ENCODE measurements at places on chromosomes 5 and 9. TPM values are rescaled to one million over a fixed set of nuclear protein-coding genes. Genes with fewer than 3 reads are reported as not detected.

The SLC34A3 gene
- total RNA-seq: not detected

The LYSMD3 gene
- total RNA-seq: 14.7 TPM

- no peak for DNase-seq
These were observed 52.3 kb downstream of the NTNG2 start for GRCh38 chr9:132214027-132214622.

DNA sequence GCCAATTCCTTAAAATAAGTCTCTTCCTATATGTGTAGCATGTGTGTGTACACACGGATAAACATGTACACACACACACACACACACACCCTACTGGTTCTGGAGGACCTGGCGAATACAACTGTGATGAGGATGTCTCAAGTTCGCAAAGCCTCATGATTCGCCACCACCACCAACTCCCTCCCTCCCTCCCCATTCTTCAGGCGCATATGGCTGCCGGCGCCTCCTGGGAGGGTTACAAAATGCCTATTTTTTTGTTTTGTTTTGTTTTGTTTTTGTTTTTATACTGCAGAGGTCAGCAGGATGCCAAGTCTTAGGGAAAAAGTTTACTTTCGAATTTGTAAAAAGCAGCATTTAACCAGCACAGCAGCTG lies 88.0 kb downstream of the DAP start:
- DNase-seq: no peak

GRCh38 chr9:38388283-38389223 lies 3.9 kb upstream of the ALDH1B1 start:
- no peak for DNase-seq

GRCh38 chr5:111127453-111128195 lies 35.5 kb downstream of the WDR36 start:
- no peak for DNase-seq

DNA sequence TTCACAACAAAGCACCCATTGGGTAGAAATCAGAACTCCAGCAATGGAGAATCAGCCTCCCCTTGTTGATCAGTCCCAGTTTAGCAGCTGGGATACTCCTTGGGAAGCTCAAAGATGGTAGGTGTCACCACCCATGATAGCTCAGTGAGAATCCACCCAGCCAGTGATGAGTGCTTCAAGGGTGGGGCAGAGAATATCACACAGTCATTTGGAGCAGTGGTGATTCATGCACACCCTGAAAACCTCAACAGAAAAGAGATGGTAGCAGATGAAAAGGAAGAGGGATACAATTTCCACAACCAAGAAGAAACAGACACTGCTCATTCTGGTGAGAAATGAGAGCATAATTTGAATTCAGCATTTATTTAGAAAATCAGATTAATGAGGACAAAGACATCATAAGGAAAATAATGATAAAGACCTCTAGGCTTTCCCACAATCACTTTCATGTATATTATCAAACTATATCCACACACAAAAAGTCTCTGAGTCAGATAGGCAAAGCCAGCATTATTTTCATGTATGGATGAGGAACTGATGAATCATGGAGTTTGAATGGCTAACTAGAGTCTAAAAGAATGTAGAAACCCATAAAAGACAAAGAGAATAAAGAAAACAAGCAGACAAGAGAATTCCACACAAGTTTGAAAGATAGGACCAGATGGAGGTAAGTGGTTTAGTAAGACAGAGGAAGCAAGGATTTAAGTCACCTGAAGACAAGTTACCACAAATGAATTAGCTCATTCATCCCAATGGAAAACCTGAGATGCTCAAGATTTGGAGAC lies 82.9 kb downstream of the FEM1C start:
- DNase-seq: peak; percentile 63

GRCh38 chr5:143072734-143073133 lies 302.6 kb downstream of the ARHGAP26 start:
- no peak for DNase-seq
